ENCODE measurements at places on chromosomes 13 and 19. TPM values are rescaled to one million over a fixed set of nuclear protein-coding genes. Genes with fewer than 3 reads are reported as not detected.

Gene FUT6
- total RNA-seq = not detected

- no peak for DNase-seq
These were observed 145.7 kb downstream of the LIG4 start for GRCh38 chr13:108069521-108070210.

GRCh38 chr13:67200183-67200582 lies 30.0 kb downstream of the PCDH9 start:
- no peak for DNase-seq

- no peak for DNase-seq
These were observed 1.7 kb downstream of the INTS6 start for GRCh38 chr13:51451134-51451466.

- DNase-seq = no peak
These were observed 351.7 kb downstream of the SPRY2 start for GRCh38 chr13:79989217-79989661.

Gene CCDC169
- total RNA-seq = 0.68 TPM

DNA sequence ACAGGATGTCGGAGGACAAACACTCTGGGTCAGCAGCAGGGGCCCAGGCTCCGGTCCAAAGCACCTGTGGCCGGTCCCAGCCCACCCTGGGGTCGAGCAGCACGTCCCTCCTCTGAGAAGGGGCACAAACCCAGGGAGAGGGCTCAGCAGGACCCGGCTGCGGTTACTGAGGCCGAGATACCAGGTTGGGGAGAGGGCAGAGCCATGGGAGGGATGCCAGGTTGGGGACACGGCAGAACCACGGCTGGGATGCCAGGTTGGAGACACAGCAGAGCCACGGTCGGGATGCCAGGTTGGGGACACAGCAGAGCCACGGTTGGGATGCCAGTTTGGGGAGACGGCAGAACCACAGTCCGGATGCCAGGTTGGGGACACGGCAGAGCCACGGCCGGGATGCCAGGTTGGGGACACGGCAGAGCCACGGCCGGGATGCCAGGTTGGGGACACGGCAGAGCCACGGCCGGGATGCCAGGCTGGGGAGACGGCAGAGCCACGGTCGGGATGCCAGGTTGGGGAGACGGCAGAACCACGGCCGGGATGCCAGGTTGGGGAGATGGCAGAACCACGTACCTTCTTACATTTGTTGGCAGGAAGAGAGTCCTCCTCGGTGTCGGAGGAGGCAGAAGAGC lies 18.5 kb downstream of the MIER2 start:
- no peak for DNase-seq

Gene KCTD4
- not detected for total RNA-seq

DNA sequence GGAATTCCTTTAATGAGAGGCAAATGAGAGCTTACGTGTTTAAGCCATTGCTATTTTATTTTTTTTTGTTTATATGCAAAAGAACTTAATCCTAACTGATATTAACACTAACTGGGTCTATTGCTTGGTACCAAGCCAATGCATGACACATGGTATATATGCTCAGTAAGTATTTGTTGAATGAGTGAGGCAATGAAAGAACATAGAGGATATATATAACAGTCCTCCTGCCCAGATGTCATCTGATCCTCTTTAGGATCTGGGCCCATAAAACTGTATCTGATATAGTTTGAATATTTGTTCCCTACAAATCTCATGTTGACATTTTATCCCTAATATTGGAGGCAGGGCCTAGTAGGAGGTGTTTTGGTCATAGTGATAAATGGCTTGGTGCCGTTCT lies 13.0 kb upstream of the ALOX5AP start:
- DNase-seq = no peak

GRCh38 chr13:95237310-95237870 lies 63.9 kb downstream of the ABCC4 start:
- DNase-seq = no peak

Gene THSD8
- total RNA-seq = 1.8 TPM

DNA sequence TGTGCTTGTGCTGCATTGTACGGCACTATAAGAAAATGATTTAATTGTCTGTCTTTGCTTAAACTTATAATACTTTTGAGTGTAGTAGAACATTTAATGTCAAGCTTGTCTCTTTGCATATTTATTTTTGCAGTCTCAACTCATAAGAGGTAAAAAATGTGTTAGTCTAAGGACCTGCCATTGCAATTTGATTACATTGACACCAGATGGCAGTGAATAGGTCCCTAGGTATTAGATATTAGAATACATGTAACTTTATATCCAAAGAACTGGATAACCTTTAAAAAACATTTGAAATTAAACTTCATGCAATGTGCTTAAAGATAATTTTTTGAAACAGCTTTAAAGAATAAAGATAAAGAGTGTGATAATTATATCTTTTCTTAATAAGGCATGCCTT lies 1421.3 kb downstream of the OLFM4 start:
- no peak for DNase-seq

Gene SMAD9
- total RNA-seq = 7.8 TPM

Data from left cardiac atrium (tissue), 4 donors.